AG04449 (cell line): ENCODE measurements at places on chromosomes 3 and 15.

DNA sequence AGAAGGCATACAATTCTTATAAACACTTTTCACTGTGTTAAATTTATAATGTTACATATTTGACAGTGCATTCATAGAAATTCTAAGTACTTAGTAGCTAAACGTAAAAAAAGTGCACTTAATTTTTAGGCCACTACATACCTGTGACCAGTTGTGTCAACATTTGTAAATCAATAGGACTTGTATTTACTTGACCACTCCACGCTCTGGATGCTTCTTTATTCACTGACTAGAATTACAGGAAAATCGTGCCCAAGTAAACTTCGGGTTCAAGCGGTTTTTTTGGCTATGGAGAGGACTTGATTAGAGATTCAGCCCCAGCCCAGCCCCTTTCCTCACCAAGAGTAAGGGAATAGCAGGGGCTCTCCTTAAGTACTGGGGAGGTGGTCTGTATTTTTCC lies 21.8 kb downstream of the WDR53 start:
- no peak for DNase-seq

DNA sequence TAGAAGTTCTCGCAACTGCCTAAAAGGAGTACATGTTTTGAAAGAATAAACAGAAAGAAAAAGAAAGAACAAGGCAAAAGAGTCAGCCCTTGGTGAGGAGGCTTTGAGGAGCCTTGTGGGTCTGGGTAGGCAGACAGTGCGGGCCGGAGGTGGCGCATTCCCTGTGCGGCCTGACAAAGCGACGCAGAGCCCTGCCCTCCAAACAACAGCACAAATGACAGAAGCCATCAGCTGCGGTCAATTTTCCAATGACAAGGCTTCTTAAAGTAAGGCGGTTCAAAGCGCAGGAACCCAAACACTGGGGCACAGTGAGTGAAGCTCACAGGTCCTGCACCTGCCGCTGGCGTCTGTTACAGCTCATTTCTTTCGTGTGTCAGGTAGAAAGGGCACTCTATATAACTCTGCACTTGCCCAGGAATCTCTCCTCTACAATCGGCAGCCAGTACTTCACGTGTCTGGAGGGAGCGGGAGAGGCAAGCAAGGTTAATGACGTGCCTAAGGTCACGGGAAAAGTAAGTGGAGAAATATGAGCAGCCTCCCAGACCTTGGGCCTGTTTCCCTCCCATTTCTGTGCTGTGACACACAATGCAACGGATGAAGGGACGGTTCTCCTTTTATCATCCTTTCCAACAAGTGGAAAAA lies 178.1 kb downstream of the OPA1 start:
- no peak for DNase-seq

DNA sequence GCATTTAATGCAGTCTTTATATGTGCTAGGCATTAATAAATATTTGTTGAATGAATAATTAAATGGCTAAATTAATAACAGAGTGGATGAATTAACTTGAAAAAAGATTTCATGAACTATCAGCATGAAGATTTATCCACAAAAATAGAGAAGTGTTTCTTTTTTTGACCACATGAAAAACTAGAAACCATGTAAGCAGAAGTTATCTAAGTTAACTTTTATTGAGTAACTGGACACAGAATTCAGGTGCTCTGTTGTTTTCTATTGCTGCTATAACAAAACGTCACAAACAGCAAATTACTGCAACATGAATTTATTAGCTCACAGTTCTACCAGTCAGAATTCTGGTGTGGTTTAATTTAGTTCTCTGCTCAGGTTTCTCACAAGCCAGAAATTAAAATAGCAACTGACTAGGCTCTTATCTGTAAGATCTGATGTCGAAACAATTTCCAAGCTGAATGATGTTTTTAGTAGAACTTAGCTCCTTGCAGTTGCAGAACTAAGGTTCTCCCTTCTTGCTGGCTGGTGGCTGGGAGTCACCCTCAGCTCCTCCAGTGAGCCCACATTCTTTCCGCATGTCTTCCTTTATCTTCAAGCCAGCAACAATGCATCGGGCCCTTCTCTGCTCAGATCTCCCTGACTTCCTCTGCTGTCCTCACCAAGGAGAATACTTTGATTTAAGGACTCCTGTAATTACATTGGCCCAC lies 810.2 kb upstream of the ALCAM start:
- peak; percentile 23 for DNase-seq

DNA sequence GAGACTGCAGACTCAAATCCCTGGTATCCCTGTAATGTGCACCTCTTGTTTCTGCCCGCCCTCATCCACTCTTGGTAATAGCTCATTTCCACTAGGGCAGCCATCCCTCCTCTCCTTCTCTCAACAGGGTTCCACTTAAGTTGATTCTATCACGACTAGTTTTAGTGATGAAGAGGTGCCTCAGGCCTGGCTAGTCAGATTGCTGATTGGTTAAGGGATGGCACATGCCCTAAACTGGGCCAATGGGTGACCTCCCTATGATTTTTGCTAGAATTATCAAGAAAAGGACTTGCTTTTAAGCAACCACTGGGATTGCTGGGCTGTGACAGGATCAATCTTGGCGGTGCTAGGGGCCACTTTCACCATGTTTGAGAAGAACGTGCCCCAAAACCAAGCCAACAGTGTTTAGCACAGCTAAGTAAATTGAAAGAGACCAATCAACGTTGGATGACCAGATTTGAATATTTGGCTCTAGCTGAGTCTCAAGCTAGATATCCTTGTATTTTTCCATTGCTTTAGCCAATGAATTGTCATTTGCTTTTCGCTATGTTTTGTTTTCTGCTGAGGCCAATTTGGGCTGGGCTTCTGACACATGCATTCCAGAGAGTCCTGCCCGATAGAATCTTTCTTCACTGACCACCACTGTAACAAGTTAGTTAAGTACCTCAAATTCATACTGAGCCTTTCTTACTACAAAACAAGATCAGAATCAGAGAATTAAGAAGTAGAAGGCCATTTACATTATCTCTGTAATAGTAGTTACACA lies 131.0 kb downstream of the PDZRN3 start:
- DNase-seq: no peak

GRCh38 chr15:92586966-92587365 lies 68.6 kb downstream of the FAM174B start:
- DNase-seq: no peak

DNA sequence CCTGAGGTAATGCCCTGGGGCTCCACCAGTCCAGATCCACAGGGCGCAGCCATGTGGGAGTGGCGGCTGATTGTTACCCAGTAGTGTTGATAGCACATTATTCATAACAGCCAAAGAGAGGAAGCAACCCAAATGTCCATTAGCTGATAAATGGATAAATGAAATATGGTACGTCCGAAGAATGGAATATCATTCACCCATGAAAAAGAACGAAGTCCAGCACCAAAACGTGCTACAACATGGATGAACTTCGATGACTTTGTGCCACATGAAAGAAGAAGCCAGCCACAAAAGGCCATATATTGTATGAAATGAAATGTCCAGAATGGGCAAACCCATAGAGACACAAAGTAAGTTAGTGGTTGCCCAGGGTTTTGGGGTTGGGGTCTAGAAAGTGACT lies 6.4 kb downstream of the SMAD6 start:
- no peak for DNase-seq

GRCh38 chr15:25178835-25179672 lies 224.3 kb downstream of the SNRPN start:
- DNase-seq: no peak

GRCh38 chr15:98898122-98898521 lies 109.5 kb downstream of the PGPEP1L start:
- no peak for DNase-seq

GRCh38 chr3:152301745-152302181 lies 33.0 kb downstream of the MBNL1 start:
- no peak for DNase-seq

GRCh38 chr3:32460031-32460749 lies 42.5 kb downstream of the CMTM6 start:
- DNase-seq: no peak

- DNase-seq: no peak
Measured at GRCh38 chr3:58298190-58298589, 7.9 kb upstream of the RPP14 start.

DNA sequence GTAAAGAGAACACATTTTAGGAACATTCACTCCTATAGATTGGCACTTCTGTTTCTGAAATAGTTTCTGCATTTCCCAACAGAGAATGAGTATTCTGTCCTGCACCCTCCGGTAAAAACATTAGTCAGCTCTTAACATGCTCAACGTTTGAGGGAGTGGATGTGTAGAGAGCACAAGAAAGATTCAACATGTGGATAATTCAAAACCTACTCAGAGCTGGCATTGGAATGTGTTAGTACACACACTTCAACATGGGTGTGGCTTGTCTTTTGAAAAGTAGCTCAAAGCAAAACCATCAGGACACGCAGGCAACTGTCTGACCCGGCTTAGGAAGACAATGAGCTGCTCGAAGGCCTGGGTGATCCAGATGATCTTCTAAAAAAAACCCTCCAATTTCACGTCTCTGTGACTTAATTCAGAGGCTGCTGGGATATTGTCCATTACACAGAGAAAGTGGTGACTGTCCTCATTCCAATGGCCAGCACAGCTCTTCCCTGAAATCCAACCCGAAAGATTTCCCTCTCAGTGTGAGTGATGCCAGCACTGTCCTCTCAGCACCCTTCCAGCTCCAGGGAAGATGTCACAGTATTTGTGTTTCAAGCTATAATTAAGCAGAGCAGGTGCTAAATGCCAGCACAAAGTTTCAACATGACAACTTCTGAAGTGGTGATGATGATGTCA lies 18.1 kb downstream of the FBN1 start:
- DNase-seq: no peak

GRCh38 chr3:148727231-148727630 lies 29.5 kb downstream of the AGTR1 start:
- no peak for DNase-seq

- no peak for DNase-seq
Measured at GRCh38 chr3:161838021-161838420, 341.4 kb downstream of the OTOL1 start.

- no peak for DNase-seq
Measured at GRCh38 chr3:129003578-129004112, 2.5 kb downstream of the EFCC1 start.

DNA sequence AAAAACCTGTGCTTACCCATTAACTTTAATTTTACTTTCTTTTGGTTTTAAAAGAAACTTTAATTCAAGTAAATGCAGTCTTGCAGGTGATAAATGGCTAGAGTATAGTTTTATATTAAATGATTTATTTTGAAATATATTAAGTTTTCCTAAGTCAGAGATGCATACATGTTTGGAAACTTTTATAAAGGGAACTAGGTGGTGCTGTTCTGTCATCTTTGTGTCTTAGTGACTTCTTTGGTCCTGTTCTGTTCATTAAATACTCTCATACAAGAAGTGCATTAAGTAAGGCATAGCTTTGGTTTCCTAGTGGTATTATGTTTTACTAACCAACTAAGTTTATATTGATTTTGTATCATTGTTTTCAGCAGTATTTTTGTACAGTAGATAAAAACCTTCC lies 15.6 kb downstream of the CADM2 start:
- no peak for DNase-seq

- no peak for DNase-seq
Measured at GRCh38 chr3:45765266-45765851, 31.0 kb downstream of the SLC6A20 start.

DNA sequence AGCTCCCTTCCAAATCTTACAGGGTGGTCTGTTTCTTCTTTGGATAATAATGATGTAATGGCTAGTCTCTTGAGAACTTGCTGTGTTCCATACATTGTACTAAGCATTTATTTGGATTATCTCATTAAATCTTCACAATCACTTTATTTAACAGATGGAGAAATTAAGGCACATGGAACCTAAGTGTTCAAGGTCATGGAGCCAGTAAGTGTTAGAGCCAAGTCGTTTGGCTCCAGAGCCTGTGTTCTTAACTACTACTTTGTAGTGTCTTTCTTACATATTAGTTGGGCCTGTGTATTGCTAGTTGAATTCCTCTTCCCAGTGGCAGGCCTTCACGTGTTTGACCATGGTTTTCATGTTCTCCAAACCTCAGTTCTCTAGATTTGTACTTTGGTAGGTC lies 177.8 kb downstream of the ATG7 start:
- DNase-seq: no peak

- DNase-seq: no peak
Measured at GRCh38 chr3:167723025-167723512, 11.6 kb downstream of the PDCD10 start.

- no peak for DNase-seq
Measured at GRCh38 chr3:132253262-132253878, 63.8 kb upstream of the ACP3 start.

DNA sequence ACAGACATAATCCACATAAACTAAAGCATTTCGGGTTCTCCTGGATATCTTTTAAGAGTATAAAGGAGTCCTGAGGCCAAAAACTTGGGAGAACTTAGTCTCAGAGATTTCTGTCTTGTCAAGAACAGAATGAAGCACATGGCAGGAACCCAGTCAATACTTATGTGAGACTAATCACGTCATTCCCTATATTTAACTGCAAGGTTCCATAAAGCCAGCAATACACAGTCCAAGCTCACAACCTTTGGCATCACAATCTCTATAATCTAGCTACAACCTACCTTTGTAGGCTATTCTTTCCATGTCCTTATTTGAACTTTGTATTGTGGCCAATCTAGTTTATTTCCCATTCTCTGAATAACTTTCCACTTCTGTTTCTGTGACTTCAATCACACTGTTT lies 68.9 kb upstream of the CSPG5 start:
- DNase-seq: no peak
